ENCODE measurements at places on chromosomes 3 and 15.

DNA sequence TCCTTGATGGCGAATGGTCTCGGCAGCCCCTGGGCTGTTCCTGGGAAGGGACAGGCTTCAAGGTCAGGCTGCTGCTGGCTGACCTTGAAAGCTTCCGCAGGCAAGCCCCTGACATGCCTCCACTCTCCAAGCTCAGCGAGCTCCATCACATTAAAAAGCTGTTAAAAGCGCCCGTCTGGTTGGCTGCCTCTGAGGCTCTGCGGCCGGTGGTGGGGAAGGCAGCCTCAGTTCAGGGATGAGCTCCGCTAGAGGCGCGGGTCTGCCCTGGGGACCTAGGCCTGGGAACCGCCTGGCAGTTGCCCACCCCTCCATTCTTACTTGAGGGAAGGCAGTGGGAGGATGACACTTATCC is 103.8 kb downstream of the LINGO1 start:
- peaks cover 14% of the 10 kb centered on the region for H3K27me3 ChIP-seq
- no peak overlapping the region for H3K27ac ChIP-seq
- H3K36me3 ChIP-seq: no peaks in the 10 kb centered on the region
- no peak overlapping the region for H3K4me3 ChIP-seq
- H3K4me1 ChIP-seq: no peaks in the 10 kb centered on the region
- no peak for DNase-seq

DNA sequence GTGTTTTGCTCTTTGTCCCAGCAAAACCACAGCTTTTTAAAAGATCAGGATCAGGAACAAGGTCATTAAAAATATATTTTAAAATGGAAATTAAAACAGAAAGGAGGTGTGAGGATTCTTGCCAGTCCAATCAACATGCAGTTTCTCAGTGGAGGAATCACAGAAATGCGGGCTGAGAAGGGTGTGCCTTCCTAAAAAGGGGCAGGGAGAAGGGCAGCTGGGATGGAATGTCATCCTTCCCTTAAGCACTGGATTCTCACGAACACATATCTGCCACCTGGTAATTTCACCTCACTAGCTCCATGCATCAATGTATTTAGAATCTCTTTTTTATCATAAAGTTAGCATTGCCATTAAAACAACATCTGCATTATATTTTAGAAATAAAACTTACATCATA is 21.4 kb downstream of the ABI3BP start:
- H3K4me1 ChIP-seq: no peaks in the 10 kb centered on the region
- H3K36me3 ChIP-seq: no peaks in the 10 kb centered on the region
- DNase-seq: no peak
- H3K27ac ChIP-seq: no peak overlapping the region
- peaks cover 11% of the 10 kb centered on the region for H3K27me3 ChIP-seq
- H3K4me3 ChIP-seq: no peak overlapping the region

DNA sequence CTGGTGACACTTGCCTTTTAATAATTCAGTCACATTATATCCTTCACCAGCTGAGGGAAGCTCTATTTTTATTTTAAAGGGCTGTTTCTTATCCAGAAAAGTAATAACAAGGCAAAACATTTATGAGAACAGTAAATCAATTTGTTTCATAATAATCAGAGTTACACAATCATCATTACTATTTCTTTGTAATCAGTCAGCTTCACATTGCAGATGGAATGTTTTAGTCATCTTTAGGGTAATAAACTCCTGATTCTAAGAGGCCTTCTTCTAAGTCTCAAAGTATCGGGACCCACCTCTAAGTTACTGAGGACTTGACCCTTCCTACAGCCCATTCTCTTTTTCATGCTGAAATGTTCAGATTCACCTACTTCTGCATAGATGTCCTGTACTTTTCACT is 298.3 kb upstream of the TGFBR2 start:
- H3K4me3 ChIP-seq: no peak overlapping the region
- no peaks in the 10 kb centered on the region for H3K4me1 ChIP-seq
- peaks cover 5% of the 10 kb centered on the region for H3K27me3 ChIP-seq
- DNase-seq: no peak
- no peak overlapping the region for H3K27ac ChIP-seq

GRCh38 chr3:171825222-171825828 is 15.0 kb upstream of the PLD1 start:
- no peak for DNase-seq
- peaks cover 38% of the 10 kb centered on the region for H3K4me1 ChIP-seq

DNA sequence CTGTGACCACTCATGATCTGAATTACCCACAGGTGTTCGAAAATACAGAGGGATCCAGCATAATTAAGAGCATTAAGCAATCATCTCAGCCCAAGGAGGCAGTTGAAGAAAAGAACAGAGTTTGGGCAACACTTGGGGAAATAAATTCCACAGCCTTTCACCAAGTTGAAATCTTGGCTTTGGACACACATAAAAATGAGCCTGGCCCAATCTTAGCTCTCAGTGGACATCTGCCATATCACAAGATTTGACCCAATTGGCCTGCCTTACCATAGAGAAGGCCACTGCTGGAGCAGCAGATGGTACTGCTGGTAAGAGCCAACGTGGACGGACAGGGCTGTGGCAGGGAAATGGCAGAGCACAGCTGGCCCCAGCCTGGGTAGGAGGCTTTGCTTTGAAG is 13.0 kb downstream of the FOXP1 start:
- H3K27me3 ChIP-seq: no peaks in the 10 kb centered on the region
- no peak for DNase-seq
- peaks cover 7% of the 10 kb centered on the region for H3K4me1 ChIP-seq
- no peak overlapping the region for H3K27ac ChIP-seq

- no peaks in the 10 kb centered on the region for H3K36me3 ChIP-seq
- H3K4me3 ChIP-seq: no peak overlapping the region
- no peak overlapping the region for H3K27ac ChIP-seq
- no peak for DNase-seq
- H3K4me1 ChIP-seq: no peaks in the 10 kb centered on the region
Measured at GRCh38 chr15:62850791-62851291, 191.7 kb upstream of the TPM1 start.

DNA sequence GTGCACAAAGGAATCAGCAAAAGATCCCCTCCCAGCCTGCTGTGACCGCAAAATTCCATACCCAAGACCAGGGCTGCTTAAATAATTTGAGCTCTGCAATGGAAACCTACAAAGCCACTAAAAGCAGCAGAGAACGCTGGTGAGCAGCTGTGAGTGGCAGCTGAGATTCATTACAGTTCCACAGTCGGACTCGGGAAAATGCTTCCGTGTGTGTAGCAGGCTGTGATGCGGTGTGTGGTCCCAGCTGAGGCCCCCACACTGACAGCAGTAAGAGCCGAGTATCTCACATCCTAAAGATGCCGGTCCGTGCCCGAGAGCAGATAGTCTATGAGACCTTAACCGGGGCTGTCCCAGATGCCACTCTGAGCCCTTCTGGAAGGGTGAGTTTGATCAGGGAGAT is 37.4 kb downstream of the TM2D3 start:
- no peaks in the 10 kb centered on the region for H3K36me3 ChIP-seq
- no peak overlapping the region for H3K4me3 ChIP-seq
- H3K4me1 ChIP-seq: peaks cover 10% of the 10 kb centered on the region
- no peak overlapping the region for H3K27ac ChIP-seq
- no peak for DNase-seq

GRCh38 chr3:98772022-98772421 is 8.9 kb downstream of the ST3GAL6 start:
- no peak overlapping the region for H3K27ac ChIP-seq
- H3K36me3 ChIP-seq: no peaks in the 10 kb centered on the region
- H3K4me3 ChIP-seq: no peak overlapping the region
- H3K4me1 ChIP-seq: no peaks in the 10 kb centered on the region
- DNase-seq: no peak
- peaks cover 26% of the 10 kb centered on the region for H3K27me3 ChIP-seq

GRCh38 chr3:100111728-100112127 is 2.6 kb downstream of the FILIP1L start:
- H3K27ac ChIP-seq: no peak overlapping the region
- H3K36me3 ChIP-seq: no peaks in the 10 kb centered on the region
- H3K4me3 ChIP-seq: no peak overlapping the region
- DNase-seq: no peak

GRCh38 chr3:193771011-193771652 is 178.1 kb downstream of the OPA1 start:
- peaks cover 5% of the 10 kb centered on the region for H3K36me3 ChIP-seq
- DNase-seq: no peak
- H3K4me3 ChIP-seq: no peak overlapping the region
- H3K27me3 ChIP-seq: peaks cover 23% of the 10 kb centered on the region
- H3K27ac ChIP-seq: no peak overlapping the region

DNA sequence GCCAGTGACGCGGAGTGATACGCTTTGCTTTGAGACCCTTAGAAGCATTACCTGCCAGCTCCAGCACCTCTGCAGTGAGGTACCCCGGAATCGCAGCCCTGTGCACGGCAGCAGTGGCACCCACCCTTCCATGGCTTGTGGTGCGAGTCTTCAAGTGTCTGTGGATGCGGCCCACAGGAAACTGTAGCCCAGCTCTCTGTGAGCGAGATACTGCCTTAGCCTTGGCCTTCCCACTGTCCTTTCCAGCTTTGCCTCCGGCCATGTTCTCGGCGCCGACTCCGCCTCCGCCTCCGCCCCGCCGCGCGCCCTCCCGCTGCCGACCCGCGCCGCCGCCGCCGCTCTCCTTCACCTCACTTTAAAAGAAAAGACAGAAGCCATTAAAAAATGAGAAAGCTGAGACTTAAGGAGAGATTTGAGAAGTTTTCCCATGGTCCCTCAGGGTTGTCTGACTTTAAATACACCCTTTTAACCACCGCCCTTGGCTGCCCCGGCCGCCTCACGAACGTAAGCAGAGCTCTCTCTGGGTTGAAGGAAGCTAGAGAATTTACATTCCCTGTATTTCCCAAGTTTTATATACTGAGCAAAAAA is 78.5 kb upstream of the FAM174B start:
- DNase-seq: no peak

DNA sequence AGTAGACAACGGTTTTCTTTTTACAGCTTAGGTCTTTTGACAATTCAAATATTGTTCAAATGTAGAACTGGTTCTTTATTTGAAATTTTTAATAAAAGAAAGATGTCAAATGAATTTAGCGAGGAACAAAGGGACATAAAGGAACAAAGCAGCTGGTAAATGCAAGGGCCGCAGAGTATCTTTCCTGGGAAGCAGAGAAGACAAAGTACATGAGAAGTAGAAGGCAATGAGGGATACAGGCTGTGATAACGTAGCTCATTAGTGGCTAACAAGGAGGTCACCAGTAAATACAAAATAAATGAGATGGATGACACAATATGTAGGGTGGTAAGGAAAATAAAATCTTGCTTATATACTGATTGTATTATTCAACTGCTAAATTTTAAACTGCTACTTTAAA is 762.8 kb downstream of the VGLL3 start:
- no peaks in the 10 kb centered on the region for H3K36me3 ChIP-seq
- H3K27me3 ChIP-seq: no peaks in the 10 kb centered on the region
- DNase-seq: no peak
- H3K4me3 ChIP-seq: no peak overlapping the region
- no peak overlapping the region for H3K27ac ChIP-seq

DNA sequence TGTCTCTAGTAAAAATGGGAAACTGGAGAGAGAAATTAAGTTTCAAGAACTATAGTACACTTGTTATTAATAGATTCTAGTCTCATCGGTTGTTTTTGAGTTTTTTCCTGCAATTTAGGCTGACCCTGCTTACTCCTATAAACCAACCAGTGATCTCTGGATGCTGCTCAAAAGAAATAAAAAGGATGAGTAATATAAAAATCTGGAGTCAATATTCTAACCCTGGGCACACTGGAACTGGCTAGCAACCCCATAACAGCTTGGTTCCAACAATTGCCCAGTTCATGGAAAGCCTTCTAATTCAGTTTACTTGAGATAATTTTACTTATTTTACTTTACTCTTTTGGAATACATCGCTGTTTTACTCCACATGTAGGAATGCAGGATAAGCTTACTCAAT is 211.6 kb downstream of the GBE1 start:
- no peaks in the 10 kb centered on the region for H3K27me3 ChIP-seq
- no peak overlapping the region for H3K4me3 ChIP-seq
- no peak for DNase-seq
- no peaks in the 10 kb centered on the region for H3K36me3 ChIP-seq
- no peak overlapping the region for H3K27ac ChIP-seq

GRCh38 chr3:184560531-184560930 is 1.1 kb upstream of the EPHB3 start:
- H3K4me1 ChIP-seq: peaks cover 43% of the 10 kb centered on the region
- peak overlapping the region; percentile 90 for H3K27ac ChIP-seq
- no peak for DNase-seq
- H3K4me3 ChIP-seq: peak overlapping the region; percentile 94
- peaks cover 7% of the 10 kb centered on the region for H3K36me3 ChIP-seq
- peaks cover 58% of the 10 kb centered on the region for H3K27me3 ChIP-seq

GRCh38 chr15:43095708-43096347 is 10.0 kb downstream of the UBR1 start:
- no peak for DNase-seq
- no peak overlapping the region for H3K4me3 ChIP-seq
- H3K27me3 ChIP-seq: no peaks in the 10 kb centered on the region
- no peak overlapping the region for H3K27ac ChIP-seq
- peaks cover 36% of the 10 kb centered on the region for H3K4me1 ChIP-seq
- H3K36me3 ChIP-seq: peaks cover 6% of the 10 kb centered on the region

- no peak overlapping the region for H3K27ac ChIP-seq
- no peak overlapping the region for H3K4me3 ChIP-seq
- peaks cover 12% of the 10 kb centered on the region for H3K4me1 ChIP-seq
Measured at GRCh38 chr3:142213298-142213697, 12.1 kb downstream of the GK5 start.

GRCh38 chr3:141952611-141953010 is 76.2 kb downstream of the ATP1B3 start:
- no peak overlapping the region for H3K4me3 ChIP-seq
- no peak for DNase-seq
- peak overlapping the region; percentile 34 for H3K27ac ChIP-seq
- H3K27me3 ChIP-seq: no peaks in the 10 kb centered on the region

- DNase-seq: no peak
- no peaks in the 10 kb centered on the region for H3K4me1 ChIP-seq
- no peak overlapping the region for H3K4me3 ChIP-seq
- H3K27me3 ChIP-seq: no peaks in the 10 kb centered on the region
- no peaks in the 10 kb centered on the region for H3K36me3 ChIP-seq
- no peak overlapping the region for H3K27ac ChIP-seq
Measured at GRCh38 chr15:96223939-96224338, 106.6 kb upstream of the NR2F2 start.

DNA sequence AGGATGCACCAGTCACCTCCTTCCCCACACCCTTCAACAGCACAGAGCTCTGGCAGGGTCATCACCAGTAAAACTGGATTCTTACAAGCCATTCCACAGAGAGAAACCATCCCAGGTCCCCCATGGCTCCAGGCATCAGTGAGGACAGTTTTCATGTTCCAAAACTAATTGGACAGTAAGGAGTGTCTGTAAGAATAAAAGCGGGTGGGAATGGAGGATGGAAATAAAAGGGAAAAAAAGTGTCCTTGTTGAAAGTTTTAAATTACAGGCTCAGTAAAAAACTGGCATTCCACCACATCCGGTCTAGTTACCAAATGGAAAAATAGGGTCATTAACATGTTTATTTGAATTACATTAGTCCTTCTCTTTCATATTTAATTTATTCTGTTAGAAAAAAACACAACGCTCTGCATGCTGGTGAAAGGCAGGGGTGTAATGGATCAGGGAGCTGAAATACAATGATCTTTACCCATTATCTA is 117.4 kb downstream of the TIGIT start:
- H3K4me3 ChIP-seq: no peak overlapping the region
- no peak for DNase-seq
- H3K27ac ChIP-seq: no peak overlapping the region

GRCh38 chr15:49978121-49978520 is 140.9 kb downstream of the ATP8B4 start:
- H3K27me3 ChIP-seq: no peaks in the 10 kb centered on the region
- no peak for DNase-seq
- H3K27ac ChIP-seq: no peak overlapping the region
- no peak overlapping the region for H3K4me3 ChIP-seq
